MCF 10A (cell line): ENCODE measurements at places on chromosomes 1 and 21.
A peak's percentile ranks its signal among the peaks of the same experiment; 100 is the strongest.

DNA sequence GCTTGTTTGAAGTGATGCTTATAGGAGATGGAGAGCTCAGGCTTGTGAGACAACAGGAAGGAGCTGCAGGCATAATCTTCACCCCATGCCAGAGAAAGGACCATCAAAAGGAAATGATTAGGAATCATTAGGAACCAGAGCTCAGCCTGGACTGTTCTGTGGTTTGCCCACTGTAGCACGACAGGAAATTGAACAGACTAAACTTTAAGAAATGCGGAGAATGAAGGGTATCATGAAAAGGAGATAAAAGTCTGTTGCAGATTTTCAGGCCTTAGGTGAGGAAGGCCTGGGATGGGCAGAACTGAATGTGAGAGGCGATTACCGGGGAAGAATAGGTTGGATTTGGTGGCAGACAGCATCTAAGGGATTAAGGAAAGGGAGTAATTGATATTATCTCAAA, 292.0 kb upstream of the PLXNA2 start:
- DNase-seq, result no peak

- DNase-seq, result no peak
Observed at GRCh38 chr1:172206256-172206655, 214.2 kb upstream of the C1orf105 start.

GRCh38 chr1:118716775-118717174, 271.4 kb downstream of the TBX15 start:
- DNase-seq, result peak; percentile 10

- DNase-seq, result peak; percentile 93
Observed at GRCh38 chr21:41783476-41784180, 16.8 kb upstream of the RIPK4 start.

- no peak for DNase-seq
Observed at GRCh38 chr1:87113313-87113712, 198.9 kb downstream of the HS2ST1 start.

DNA sequence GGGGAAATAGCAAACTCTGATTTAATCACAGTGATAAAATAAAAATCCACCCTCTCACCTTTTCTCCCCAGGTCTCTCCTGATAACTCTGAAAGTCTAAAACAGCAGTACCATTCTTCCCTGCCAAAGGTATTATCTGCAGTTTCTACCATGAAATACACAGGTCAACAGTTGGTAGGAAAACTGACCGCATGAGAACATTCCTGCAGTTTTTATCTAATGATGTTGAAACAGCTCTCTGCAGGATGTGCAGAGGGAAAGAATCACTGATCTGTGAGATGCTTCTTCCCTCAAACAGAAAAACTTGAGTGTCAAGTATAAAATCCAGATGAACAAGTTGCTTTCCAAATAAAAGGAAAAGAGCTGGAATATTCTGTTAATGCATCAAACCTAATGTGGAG, 39.1 kb downstream of the KCNJ6 start:
- peak; percentile 16 for DNase-seq
